NCI-H2081 treated with DMSO at 0.1 percent for 48 hours (cell line): ENCODE measurements at places on chromosomes 2 and 18.

DNA sequence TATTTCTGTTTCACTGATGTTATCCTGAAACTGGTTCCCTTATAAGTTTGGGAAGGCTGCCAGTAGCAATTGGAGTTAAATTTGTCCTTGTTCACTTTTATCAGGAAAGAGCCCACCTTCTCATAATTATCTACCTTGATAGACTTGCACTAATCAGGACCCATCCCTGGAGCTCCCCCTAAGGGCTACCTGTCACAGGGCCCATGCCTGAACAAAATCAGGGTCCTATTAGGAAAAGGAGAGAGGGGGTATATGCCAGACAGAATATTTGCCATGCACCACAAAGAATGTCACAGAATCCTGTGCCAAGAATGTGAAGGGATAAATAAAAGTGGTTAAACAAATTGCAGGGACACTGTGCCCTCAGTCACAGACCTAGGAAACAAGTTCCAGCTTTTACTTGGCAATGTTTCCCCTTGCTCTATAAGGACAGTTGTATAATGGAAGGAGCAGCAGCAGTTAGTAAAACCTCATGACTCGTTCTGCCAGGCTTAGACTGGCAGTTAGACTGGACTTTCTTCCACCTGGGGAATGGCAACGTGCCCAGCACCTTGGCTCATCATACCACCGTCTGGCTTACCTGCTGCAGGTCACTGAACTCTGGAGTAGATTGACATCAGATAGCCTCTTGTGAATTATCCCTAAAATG, 32.3 kb upstream of the VWC2L start:
- no peak for DNase-seq

DNA sequence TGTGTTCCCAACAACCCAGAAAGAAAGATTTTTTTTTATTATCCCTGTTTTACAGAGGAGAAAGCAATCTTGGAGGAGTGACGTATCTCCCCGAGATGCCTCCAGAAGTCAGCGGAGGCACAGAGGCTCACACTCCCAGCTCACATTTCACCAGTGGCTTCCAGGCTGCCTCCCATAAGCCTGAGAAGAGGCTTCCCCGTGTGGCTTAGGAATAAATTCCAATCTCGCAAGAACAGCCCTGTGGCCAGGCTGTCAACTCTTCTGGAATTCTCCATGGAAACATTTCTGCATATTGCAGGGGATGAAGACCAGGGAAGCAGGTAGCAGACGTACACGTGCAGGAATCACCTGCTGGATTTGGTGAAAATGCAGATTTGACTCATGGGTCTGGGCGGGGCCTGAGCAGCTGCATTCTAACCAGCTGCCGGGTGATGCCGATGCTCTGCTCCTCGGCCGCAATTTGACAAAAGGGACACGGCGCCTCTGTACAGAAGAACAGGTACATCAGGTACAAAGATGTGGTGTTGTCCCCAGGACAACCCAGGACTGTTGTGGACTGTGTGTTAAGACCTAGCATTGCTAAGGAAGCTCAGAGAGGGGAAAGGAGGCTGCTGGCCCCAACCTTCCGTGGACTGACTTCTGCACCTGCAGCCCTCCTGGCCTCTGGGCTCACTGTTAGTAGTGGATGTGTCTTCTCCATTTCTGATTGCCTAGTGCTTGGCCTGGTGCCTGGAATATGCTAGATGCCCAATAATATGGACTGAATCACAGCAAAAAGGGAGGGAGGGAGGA, 114.2 kb upstream of the ID2 start:
- no peak for DNase-seq

- no peak for DNase-seq
Observed at GRCh38 chr2:225100856-225101294, 58.6 kb upstream of the DOCK10 start.

GRCh38 chr18:69999656-70000055, 52.0 kb upstream of the CD226 start:
- no peak for DNase-seq

- DNase-seq: no peak
Observed at GRCh38 chr2:97953853-97954252, 41.9 kb downstream of the TMEM131 start.

DNA sequence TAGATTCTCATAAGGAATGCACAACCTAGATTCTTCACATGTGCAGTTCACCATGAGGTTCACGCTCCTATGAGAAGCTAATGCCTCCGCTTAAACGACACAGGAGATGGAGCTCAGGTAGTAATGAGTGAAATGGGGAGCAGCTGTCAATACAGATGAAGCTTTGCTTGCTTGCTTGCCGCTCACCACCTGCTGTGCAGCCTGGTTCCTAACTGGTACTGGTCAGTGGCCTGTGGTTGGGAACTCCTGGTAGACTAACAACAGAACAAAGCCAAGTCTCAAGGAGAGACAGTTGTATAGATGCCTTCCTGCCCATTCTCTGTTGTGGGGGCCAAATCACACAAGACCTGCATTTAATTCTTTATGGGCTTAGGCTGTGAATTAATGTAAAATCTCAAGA, 449.2 kb upstream of the TNP1 start:
- no peak for DNase-seq

DNA sequence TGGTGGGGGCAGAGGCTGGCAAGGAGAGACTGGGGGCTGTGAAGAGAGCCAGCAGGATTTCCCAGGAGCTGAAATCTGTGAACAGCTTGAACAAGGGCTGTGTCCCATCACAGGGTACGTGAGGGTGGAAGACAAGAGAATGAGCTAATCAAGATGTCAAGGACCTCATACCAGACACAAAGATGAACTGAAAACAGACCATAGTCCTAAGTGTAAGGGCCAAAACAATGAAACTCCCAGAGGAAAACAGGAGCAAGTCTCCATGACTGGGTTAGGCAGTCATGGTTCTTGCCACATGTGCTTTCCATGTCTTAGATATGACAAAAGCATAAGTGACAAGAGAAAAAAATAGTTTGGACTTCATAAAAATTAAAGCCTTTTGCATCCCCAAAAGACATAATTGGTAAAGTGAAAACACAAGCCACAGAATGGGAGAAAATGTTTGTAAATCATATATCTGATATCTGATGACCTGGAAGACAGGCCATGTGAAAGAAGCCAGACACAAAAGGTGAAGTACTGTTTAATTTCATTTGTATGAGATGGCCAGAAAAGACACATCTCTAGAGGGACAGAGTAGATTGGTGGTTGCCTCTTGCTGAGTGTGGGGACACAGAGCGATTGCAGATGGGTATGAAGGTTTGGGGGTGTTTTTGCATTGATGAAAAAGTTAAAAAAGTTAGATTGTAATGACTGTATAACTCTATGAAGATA, 67.6 kb downstream of the FHOD3 start:
- DNase-seq: no peak

DNA sequence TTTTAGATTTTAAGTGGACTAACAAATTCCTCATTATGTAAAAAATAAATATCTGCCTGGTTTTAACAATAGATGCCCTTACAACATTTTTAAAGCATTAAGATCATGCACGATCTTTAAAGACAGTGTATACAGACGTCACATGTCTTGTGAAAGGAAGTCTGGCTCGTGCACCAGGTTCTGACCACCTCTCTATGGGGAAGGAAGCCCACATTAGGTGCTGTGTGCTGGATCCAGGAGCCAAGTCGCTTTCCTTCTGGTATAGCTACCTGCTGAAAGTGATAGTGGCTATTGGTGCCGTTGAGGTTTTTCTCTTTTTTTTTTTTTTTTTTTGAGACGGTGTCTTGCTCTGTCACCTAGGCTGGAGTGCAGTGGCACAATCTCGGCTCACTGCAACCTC, 116.5 kb downstream of the NCK2 start:
- DNase-seq: no peak

GRCh38 chr2:213787869-213788268, 503.6 kb downstream of the SPAG16 start:
- no peak for DNase-seq

DNA sequence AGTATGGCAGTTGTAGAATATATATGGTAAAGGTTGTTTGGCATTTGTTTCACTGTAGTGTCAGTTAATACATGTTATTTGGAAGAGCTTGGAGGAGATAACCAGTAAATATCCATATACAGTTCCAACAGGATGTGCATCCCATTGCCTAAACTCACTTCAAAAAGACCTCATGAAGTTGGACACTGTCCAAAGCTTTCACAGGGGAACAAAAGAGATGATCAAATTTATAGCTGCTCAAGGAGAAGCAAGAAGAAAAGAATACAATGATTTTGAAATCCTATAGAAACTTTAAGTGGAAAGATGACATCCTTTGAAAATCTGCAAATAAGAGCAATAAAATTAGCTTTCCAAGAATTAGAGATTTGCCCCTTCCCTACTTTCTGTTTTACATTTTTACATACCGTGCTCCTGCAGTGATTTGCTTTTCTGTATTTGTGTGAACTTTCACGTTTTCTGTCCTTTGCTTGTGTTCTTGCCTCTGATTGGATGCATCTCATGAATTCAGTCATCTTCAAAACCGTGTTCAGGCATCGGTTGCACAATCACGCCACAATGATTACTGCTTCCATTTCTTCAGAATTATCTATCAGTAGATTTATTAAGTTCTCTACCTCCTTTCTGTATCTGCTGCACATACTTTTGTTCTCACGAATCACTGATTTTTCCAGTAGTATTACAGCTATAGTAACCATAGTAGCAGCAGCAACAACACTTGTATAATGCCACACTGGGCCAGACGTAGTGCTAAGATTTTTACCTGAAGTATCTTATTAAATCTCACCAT, 83.8 kb downstream of the PARD3B start:
- DNase-seq: no peak

DNA sequence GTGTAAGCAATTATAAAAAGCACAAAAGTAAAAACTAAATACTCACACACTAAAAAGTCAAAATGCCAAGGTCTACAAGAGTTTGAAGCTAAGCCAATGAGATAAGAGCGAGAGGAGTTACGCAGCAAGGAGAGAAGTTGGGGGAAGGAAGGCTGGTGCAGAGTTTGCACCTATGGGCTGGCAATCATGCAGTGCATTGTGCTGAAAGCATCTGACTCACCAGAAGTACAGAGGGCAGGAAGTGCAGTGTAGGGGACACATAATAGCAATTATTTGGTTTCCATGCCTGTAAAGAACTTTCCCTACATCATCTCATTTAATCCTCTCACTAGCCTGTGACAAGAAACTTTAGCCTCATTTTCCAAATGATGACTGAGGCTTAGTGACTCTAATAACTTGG, 142.7 kb upstream of the KYNU start:
- DNase-seq: no peak

DNA sequence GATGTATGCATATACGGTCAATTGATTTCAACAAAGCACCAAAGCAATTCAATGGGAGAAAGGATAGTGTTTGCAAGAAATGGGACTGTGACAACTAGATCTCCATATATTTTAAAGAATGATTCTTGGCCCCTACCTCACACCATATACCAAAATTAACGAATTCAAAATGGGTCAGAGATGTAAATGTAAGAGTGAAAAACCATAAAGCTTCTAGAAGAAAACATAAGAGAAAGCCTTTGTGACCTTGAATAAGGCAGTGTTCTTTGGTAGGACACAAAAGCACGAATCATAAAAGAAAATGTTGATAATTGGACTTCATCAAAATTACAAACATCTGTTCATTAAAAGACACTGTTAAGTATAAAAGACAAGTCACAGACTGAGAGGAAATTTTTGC, 5.0 kb upstream of the PROC start:
- DNase-seq: no peak

- DNase-seq: no peak
Observed at GRCh38 chr2:100747551-100747950, 72.4 kb upstream of the NPAS2 start.

DNA sequence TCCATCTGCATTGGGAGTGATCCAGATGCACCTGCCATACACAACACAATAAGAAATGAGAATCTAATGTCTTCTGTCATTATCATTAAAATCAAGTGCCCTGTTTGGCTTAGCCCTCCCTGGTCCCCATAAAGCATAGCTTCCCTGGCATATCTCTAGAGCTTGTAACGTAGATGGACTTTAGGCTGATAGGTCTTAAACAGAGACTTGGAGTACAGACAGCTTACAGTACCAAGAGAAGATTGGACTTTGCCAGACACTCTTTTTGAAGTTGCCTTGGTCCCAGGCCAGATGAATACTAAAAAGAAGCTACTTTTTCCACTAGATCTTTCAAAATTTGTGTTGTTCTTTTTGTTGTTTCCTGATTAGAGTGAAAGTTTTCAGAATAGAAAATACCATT, 86.3 kb upstream of the UNC80 start:
- no peak for DNase-seq

DNA sequence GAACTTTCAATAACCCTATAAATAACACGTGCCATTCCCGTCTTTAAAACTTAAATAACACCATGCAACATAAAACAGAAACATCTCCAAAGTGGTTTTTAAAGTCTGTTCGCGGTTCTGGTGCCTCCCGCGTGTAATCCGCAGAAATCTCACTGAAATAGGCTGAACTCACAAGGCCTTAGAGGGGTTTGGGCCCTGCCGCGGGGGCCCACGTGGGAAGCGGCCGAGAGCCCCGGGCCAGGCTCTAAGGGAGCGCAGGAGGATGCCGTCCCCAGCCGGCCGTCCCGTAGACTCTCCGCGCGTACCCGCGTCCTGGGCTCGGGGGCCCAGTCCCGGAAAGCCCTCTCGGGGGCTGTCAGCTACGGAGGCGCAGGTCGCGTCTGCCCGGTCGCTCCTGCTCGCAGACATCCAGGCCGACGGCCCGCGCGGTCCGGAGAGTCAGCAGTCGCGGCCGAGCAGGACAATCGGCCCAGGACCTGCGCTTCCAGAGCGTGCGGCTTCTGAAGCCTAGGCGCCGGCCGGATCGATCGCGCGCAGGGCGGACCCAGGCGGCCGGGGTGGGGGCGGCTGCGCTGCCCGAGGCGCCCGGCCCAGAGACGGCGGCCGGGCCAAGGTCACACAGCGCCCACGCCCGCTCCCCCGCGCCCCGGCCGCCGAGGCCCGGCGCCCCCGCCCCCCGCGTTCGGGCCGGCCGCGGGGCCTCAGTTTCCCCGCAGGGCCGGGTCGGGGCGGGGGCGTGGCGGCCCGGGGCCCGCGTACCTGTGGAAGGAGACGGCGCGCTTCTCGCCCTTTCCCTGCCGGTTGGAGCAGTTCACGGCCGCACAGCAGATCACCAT, 558 bp downstream of the THAP4 start:
- DNase-seq: no peak

GRCh38 chr2:97673182-97673914, 3.8 kb downstream of the C2orf92 start:
- no peak for DNase-seq

DNA sequence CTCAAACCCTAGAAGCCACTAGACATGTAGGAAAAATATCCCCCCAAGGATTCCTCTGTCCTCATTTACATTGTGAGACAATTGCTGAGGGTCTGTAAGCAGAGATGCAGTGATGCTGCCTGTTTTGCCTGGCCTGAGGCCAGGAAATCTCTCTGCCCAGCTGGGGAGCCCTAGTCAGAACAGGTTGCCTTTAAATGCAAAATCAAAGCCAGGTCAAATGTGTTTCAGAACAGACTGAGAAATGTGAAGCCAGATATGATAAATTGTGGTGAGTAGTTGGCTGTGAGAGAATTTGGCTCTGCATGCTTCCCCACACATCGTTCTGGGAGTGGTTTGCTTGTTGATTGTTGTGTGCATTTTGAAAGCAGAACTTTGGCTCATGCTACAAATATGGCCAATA, 38.4 kb upstream of the NXPH2 start:
- DNase-seq: no peak

DNA sequence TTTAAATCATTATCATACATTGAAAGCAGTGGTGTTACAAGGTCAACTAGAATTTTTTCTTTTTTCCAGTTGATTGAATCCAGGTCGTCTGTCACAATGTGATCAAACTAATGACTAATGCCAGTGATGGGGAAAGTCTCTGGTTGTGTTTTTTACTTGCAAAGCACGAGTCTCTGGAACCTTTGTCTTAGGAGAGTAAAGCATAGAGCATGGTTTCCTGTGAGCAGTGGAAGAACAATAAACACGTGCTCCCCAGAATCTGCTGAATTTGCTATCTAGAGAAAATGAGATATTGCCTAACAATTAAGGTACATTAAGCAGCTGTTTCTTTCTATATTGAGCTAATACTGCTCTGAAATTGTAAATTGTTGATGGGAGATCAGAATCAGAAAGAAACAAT, 1332.4 kb upstream of the TMEFF2 start:
- DNase-seq: no peak
